ENCODE measurements at places on chromosomes 6 and 20. TPM values are rescaled to one million over a fixed set of nuclear protein-coding genes. Genes with fewer than 3 reads are reported as not detected.

SRC gene
- 27.5 TPM for total RNA-seq

CST4 gene
- not detected for total RNA-seq

KCNK5 gene
- total RNA-seq: 7.9 TPM

CCN6 gene
- not detected for total RNA-seq

LGSN gene
- total RNA-seq: not detected

WFDC12 gene
- total RNA-seq: not detected

MLN gene
- not detected for total RNA-seq

- DNase-seq: no peak
Measured at GRCh38 chr6:170296746-170297575, 6.1 kb upstream of the DLL1 start.

GRCh38 chr20:47175493-47175892 lies 181.0 kb downstream of the ZMYND8 start:
- no peak for DNase-seq

GRCh38 chr6:8315154-8315553 lies 120.2 kb downstream of the SLC35B3 start:
- DNase-seq: no peak

- DNase-seq: no peak
Measured at GRCh38 chr20:43803276-43803675, 76.5 kb upstream of the GTSF1L start.

- DNase-seq: no peak
Measured at GRCh38 chr20:19654921-19655320, 103.1 kb upstream of the RIN2 start.

DNA sequence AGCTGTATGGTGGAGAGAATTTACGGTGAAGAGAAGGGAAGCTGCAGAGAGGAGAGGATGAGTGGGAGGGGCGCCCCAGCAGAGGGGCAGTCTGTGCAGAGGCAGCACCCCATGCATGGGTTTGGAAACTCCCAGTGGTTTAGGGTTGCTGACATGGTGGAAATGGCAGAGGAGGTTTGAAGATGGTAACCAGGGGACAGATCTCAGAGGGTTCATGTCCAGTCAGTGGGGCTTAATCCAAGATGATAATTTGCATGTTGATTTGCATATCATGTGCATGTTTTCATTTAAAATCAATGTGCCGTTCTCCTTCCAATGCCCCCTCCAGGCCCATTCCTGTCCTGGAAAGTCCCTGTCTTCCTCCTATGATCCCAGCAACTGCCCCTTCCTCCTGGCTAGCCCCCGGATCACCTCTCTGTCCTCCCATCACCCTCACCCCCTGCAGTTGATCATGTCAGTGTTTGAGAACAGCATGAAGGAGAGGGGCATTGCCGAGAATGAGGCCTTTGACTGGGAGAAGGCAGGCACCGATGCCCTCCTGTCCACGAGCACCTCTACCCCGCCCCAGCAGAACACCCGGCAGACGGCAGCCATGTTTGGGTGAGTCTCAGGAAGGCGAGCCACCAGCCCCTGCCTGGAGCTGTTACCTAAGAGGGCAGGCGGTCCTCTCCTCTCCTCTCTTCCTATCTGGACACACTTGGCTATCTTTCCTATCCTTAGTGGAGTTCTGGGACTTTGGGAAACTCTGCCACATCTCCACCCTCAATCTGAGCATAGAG lies 14.3 kb downstream of the TTBK1 start:
- no peak for DNase-seq

GRCh38 chr6:126976253-126976797 lies 142.1 kb upstream of the RSPO3 start:
- DNase-seq: no peak

- DNase-seq: no peak
Measured at GRCh38 chr6:43780293-43780692, 10.3 kb downstream of the VEGFA start.

DNA sequence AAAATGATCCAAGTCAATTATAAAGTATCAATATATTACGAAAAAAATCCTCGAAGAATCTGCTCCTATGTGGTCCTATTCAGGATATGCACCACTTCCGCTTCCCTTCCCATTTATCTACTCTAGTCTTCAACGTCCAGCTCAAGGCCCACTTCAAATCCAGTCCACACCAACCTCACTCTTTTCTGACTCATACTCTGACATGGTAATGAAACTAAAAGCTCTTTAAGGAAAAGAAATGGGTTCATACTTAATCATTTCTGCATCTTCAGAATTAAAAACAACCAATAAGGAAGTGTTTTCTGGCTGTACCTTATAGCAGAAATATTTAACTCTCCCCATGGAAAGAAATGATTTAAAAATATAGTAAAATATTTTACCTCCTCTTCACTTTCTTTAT lies 15.1 kb downstream of the DEK start:
- DNase-seq: no peak
